ENCODE measurements at places on chromosomes 3 and 15. TPM values are rescaled to one million over a fixed set of nuclear protein-coding genes. Genes with fewer than 3 reads are reported as not detected.

- DNase-seq: no peak
Observed at GRCh38 chr3:145639875-145640274, 521.1 kb downstream of the PLOD2 start.

- DNase-seq: no peak
Observed at GRCh38 chr15:66909381-66909890, 156.0 kb upstream of the SMAD3 start.

DNA sequence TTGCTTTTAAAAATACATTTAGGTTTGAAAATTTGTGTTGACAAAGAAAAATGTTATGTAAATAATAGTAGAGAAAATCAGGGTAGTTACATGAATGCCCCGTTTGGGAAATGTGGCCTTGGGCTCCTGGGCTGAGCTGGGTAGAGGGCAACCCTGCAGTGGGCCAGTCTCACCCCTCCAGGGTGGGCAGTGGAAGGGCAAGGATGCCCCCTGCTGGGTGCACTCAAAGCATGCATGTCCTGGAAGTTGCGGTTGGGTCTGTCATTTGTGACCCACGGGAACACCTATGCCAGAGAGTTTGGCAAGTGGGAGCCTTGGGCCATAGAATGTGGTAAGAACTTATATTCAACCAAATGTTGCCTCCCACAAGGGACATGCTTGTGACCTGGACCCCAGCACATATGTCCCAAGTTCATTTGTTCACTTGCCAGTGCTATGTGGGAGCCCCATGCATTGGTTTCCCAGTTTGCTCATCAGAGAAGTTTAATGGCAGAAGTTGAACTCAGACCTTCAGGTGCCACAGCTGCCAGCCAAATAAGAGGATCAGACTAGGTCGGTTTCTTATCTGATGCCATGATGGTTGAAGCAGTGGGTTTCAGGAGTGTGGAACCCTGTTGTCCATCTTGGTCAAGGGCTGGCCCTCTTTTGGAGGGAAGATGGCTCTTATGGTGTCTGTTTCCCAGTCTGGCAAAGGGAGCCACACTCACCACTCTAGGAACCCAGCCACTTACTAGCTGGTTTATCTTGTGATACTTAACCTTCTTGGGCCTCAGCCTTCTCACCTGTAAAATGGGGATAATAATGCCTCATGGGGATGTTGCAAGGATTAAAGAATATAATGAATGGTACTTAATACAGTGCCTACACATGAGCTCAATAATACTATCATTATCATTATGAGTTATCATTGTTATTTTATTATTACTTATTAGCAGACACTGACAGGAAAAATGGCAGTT, 2.5 kb upstream of the PLCB2 start:
- peak; percentile 65 for DNase-seq

- no peak for DNase-seq
Observed at GRCh38 chr15:45105586-45105985, 8.4 kb downstream of the DUOX2 start.

DNA sequence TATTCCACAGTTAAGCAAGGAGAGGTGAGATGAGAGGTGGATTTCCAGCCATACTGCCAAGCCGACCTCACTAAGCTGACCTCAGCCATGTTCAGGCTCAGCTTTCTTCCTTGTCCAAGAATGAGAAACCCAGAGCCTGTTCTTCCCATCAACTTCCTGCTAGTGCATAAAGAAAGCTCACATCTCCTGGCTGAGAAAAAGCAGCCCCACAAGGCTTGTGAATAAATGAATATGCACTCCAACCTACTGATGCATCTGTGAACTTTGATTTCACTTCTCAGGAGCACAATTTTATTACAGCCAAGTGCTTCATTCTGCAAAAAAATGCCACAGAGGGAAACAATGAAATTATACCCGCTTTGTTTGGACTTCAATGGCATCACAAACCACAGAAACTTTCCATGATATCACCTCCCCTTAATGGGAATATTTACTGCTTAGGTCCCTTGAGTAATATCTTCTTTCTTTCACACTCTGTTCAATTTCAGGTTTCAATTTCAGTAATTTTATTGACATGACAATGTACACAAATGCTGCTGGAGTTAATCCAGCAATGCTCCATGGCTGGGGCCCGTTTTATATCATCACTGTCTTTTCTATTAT, 437.0 kb upstream of the PPP2R3A start:
- DNase-seq: no peak

Gene TICRR
- total RNA-seq: 15.2 TPM

Gene CFAP161
- total RNA-seq: 2.0 TPM

Gene SPTSSB
- total RNA-seq: 0.52 TPM
